ENCODE measurements at places on chromosomes 6 and 20. TPM values are rescaled to one million over a fixed set of nuclear protein-coding genes. Genes with fewer than 3 reads are reported as not detected.

- DNase-seq = no peak
Measured at GRCh38 chr20:63955281-63955826, 862 bp downstream of the UCKL1 start.

DNA sequence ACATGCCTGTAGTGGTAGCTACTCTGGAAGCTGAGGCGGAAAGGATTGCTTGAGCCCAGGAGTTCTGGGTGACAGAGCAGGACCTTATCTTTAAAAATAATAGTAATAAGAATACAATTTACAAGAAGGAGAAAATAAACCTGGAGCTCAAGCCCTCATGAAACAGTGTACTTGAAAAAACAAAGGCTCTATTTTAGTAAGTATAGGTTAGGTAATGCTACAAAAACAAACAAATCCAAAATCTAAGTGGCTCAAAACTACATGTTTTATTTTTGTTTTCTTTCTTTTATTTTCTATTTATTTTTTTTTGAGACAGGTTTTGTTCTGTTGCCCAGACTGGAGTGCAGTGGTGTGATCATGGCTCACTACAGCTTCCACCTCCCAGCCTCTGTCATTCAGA lies 57.6 kb upstream of the SLC23A2 start:
- DNase-seq = no peak

GRCh38 chr6:21648475-21649050 lies 55.0 kb downstream of the SOX4 start:
- DNase-seq = no peak

DNA sequence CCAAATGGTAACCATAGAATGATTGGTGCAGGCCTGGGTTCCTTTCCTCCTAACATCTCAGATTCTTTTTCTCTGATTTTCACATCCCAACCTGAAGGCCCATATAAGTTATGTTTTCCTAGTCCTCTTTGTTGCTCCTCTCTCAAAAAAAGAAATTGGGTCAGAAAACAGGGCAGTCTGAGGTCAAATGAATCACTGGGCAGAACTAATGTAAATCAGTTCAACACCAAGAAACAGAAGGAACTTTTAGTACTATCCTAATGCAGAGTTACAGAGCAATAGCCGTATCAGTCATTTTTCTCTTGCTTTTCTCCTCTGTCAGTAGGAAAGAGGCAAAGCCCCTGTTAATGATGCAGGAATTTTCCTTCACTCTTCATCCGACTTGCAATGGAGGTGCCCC lies 11.0 kb upstream of the TPD52L1 start:
- DNase-seq = no peak

- DNase-seq = no peak
Measured at GRCh38 chr20:34300256-34300806, 2.8 kb downstream of the AHCY start.

DNA sequence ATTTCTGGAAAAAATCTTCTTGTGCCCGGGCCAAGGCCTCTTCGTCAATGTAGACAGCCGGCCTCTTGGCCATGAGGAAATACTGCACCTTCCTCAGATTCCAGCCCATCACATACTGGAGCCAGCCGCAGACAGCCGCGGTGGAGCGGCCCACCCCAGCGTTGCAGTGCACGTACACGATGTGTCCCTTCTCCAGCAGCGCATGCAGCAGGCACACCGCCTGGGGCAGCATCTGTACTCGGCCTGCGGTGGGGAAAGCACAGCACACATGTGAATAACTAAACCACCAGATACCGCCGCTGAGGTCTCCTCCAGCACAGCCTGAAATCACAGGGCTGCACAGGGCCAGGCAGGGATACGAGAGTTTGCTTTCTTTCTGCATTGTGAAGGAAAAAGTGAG lies 107.9 kb downstream of the EPM2A start:
- no peak for DNase-seq

- DNase-seq = no peak
Measured at GRCh38 chr6:98970469-98970868, 22.7 kb upstream of the FBXL4 start.

The TREM2 gene
- total RNA-seq = not detected
